Upper lobe of right lung (tissue), 1 donor: ENCODE measurements at places on chromosomes 2 and 18.

GRCh38 chr2:70385966-70386595, 84.2 kb upstream of the FAM136A start:
- DNase-seq: no peak

- DNase-seq: no peak
These were observed 97.1 kb downstream of the EPB41L5 start for GRCh38 chr2:120110062-120110362.

DNA sequence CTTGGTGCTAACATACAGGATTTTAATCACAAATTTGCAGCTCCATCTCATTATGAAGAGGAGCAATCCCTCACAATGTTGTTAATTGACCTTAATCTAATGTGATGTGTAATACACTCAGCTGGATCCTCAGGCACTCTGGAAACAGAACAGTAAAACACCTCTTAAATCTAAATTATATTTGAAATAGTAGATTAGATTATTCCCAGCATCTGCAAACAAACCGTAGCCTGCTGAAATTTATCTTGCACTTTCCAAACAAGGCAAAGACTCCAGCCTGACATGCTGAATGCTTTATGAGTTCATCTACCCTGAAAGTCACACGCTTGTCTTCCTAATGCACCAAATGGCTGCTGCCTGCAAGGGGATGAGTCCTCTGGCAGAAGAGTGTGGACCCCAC, 402.3 kb upstream of the GYPC start:
- no peak for DNase-seq

DNA sequence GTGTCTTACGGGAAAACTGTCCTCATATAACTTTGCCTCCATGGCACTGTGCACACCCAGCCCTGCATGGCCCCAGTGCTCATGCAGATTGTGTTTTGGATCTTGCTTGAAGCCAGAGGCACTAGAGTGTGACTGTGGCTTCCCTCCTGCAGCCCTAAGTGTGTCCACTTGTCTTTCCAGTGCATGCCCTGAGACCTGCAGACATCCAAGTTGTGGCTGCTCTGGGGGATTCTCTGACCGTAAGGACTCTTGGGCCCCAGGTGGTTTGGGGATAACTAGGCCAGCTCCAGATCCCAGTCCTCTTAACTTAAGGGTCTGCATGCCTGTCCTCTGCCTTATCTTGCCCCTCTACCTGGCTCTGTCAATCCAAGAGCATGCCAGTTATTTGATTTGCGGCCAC, 96.6 kb downstream of the PLB1 start:
- DNase-seq: peak; percentile 12

GRCh38 chr2:58137221-58137620, 90.6 kb downstream of the VRK2 start:
- DNase-seq: no peak

GRCh38 chr2:82344670-82345069, 2040.1 kb upstream of the LRRTM1 start:
- DNase-seq: no peak

- no peak for DNase-seq
These were observed 234.0 kb upstream of the ITGA4 start for GRCh38 chr2:181223234-181223633.

- no peak for DNase-seq
These were observed 56.2 kb downstream of the PRKCE start for GRCh38 chr2:45707661-45708060.

DNA sequence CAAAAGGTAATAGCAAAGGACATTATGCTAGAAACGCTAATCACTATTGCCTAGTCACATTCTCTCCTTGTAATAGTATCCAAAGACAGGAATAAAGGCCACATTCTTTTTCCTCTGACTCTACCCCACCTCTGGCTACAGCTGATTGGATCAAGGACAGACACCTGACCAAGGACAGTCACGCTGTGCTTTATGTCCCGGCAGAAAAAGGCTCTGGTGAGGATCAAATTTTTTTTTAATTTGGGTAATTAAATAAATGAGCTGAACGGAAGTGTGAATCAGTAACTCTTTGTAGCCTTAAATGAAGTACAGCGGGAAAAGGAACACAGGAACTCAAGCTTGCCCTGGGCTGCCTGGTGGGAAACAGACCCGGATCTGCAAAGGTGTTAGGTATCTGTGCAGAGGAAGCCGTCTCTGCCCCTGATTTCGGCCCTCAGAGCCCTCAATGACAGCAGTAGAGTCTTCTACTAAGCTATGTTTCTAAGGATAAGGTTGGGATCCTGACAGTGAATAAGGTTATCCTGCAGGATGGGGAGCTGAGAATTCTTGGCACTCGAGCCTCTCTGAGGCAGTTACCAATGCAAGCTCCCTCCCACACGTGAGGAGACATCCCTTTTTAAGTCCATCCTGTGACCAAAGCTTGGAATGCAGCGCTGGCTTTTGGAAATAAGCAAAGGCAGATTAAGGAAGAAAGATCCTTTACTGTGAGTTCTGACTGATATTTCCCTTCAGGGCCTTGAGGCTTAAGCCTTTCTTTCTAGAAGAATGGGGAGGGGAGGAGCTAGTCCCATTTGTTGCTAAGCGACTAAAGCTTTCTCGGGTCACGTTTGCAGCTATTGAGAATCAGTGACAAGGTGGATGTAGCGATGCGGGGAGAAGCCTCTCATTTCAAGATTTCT, 37.8 kb upstream of the IKZF2 start:
- DNase-seq: no peak
